Choroid plexus epithelial cell (primary cell): ENCODE measurements at places on chromosomes 4 and X.
A peak's percentile ranks its signal among the peaks of the same experiment; 100 is the strongest.

- DNase-seq: peak; percentile 36
Observed at GRCh38 chrX:100379388-100379986, 30.6 kb downstream of the PCDH19 start.

DNA sequence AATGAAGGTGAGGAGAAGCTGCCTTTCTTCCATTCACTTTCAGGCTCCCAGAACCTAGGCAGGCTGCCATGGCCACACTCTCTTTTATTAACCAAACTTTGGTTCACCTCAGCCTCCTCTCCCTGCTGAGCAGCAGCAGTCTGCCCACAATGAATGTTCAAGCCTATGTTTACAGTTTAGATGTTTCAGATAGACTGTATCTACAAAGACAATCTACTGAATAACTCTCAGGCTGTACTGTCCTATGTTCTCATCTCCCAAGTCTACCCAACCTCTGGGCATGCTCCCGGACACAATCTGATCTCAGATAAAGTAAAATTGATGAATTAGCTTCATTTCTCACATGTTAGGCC lies 59.2 kb upstream of the TMEM164 start:
- no peak for DNase-seq

DNA sequence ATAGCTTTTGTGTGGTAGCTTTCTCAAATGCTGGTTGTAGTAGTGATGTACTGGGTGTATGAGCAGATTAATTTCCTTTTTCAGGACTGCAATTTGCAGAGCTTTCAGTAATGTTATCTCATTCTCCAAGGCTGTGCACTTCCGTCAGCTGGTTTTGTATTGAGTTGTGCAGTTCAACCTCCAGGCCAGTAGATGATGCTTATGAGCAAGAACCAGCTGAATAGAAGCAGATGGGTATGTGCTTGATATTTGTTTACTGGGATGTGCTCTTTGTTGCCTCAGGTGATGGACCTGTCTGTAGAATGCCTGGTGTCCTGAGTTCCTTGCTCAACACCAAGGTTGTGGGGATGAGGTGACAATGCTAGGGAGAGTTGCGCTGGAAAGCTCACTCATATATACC lies 462.8 kb downstream of the PCDH18 start:
- no peak for DNase-seq

DNA sequence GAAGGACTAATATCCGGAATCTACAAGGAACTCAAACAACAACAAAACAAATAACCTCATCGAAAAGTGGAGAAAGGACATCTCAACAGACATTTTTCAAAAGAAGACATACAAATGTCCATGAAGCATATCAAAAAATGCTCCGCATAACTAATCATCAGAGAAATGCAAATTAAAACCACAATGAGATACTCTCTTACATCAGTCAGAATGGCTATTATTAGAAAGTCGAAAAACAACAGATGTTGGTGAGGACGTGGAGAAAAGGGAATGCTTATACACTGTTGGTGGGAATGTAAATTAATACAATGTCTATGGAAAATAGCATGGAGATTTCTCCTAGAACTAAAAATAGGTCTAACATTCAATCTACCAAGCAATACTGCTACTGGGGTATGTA lies 51.1 kb upstream of the MYOZ2 start:
- DNase-seq: no peak
